Osteocyte (in vitro differentiated cells): ENCODE measurements at places on chromosomes 4 and X. TPM values are rescaled to one million over a fixed set of nuclear protein-coding genes. Genes with fewer than 3 reads are reported as not detected.

DNA sequence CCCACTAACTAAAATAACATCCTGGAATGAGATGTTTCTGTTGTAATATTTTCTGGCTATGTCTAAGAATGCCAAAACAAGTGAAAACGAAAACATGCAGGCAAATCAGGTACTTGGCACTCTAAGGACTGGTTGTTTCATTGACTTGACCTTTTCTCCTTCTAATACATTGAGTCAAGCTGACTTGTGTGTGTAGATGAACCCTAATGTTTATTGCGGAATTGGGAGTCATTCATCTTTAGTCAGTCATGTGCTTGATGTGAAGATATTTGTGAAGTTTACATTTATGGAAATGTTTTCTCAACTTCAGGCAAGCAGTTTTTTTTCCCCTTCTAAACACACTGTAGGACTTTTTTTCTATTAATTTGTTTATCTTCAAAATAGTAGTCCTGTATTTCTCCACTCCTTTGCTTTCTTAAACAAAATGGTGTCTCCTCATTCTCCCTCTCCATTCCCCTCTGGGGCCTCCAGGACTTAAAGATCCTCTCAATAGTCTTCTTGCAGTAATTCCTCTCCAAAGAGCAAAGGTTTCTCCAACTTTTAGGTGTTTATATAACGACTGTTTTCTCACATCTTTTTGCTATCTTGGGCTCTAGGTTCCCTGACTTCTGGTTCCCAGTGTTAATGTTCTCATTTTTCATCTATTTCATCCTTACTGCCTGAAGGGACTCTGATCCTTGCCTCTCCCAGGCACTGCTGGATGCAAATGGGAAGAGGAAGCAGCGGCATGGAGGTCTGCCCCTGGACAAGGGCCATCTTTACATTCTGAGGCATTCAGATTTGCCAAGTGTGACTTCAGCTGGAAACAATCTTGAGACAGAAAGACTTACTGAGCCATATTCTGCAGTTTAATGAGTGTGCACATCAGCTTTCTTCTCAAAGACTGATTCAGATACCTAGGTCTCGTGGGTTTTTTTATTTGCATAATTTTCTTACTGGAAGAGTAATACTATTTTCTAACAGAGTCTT, 166.4 kb downstream of the ARHGAP6 start:
- DNase-seq, result no peak
- H3K4me3 ChIP-seq, result no peak overlapping the region
- H3K27ac ChIP-seq, result peak overlapping the region; percentile 85
- H3K36me3 ChIP-seq, result no peaks in the 10 kb centered on the region
- peaks cover 16% of the 10 kb centered on the region for H3K4me1 ChIP-seq

GRCh38 chrX:13940671-13941070, 89.0 kb downstream of the GEMIN8 start:
- no peaks in the 10 kb centered on the region for H3K36me3 ChIP-seq
- H3K4me3 ChIP-seq, result no peak overlapping the region
- H3K27me3 ChIP-seq, result peaks cover 8% of the 10 kb centered on the region
- no peak overlapping the region for H3K27ac ChIP-seq
- DNase-seq, result no peak

Gene XAGE2
- not detected in 2 replicates for total RNA-seq

GRCh38 chr4:11416071-11416766, 12.5 kb downstream of the HS3ST1 start:
- no peaks in the 10 kb centered on the region for H3K4me1 ChIP-seq
- H3K27ac ChIP-seq, result no peak overlapping the region
- no peaks in the 10 kb centered on the region for H3K27me3 ChIP-seq
- DNase-seq, result no peak

Gene IL21
- not detected in 2 replicates for total RNA-seq

DNA sequence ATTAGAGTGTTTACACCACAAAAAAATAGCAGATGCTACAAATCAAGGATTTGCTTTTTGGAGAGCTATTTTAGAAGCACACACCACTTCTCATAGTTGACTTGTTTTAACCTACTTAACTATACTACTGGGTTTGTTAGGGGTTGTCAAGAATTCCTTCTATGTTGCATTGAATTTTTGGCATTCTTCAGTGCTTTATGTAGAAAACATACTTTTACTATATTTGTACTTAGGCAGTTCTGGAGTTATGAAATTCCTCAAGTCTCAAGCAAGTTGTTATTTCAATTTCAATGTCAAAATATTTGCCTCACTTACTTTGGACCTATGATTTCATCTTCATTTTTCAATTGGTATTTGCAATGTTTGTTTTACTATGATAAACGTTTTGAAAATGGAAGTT, 449.6 kb downstream of the GLUD2 start:
- H3K4me3 ChIP-seq, result no peak overlapping the region
- H3K27ac ChIP-seq, result peak overlapping the region; percentile 62
- no peak for DNase-seq

- peak overlapping the region; percentile 99 for H3K27ac ChIP-seq
- no peaks in the 10 kb centered on the region for H3K27me3 ChIP-seq
- DNase-seq, result no peak
- H3K4me1 ChIP-seq, result peaks cover 39% of the 10 kb centered on the region
Observed at GRCh38 chr4:83258461-83258860, 26.1 kb downstream of the COQ2 start.
